ENCODE measurements at places on chromosomes 3 and 15. TPM values are rescaled to one million over a fixed set of nuclear protein-coding genes. Genes with fewer than 3 reads are reported as not detected.
A peak's percentile ranks its signal among the peaks of the same experiment; 100 is the strongest.

TRH gene
- polyA plus RNA-seq: not detected

SAMMSON gene
- polyA plus RNA-seq: not detected

DNA sequence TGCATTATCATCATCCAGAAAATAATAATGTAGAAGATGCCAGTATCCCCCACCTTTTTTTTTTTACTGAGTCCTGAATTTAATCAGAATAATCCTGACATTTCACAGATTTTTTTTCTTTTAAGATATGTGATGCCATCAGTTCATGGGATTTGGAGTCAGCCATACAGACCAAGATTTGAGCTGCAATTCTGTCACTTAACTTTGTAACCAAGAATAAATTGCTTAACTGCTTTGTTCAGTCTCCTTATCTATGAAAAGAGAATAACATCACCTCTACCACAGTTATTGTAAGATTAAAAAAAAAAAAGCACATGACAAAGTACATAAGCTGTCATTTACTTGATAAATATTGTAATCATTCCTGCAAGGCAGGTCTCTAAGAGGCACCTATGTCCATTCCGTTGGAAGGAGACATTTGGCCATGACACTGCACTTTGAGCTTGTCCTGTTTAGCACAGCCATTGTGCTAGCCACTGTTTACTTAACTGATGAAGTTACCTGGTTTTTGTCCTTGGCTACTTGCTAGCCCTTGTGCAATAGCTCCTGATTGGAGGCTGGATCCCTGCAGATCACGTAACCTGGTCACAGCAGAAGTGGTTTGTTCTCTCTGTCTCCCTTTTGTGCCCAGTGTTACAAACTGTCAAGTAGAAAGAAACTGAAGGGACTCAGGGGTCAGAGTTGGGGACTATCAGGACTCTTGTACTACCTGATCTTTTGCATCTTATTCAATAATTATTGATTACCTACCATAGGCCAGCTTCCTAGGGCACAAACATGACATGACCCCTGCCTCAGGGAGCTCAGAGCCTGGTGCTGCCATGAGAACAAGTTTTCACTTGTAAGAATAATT is 306.0 kb downstream of the WDR72 start:
- no peak overlapping the region for H3K27ac ChIP-seq
- no peaks in the 10 kb centered on the region for H3K27me3 ChIP-seq
- DNase-seq: no peak

GRCh38 chr3:123871946-123872345 is 12.2 kb downstream of the MYLK start:
- no peaks in the 10 kb centered on the region for H3K27me3 ChIP-seq
- H3K27ac ChIP-seq: no peak overlapping the region
- no peak overlapping the region for H3K4me3 ChIP-seq
- H3K36me3 ChIP-seq: no peaks in the 10 kb centered on the region
- DNase-seq: no peak

COL6A5 gene
- polyA plus RNA-seq: not detected

SHC4 gene
- polyA plus RNA-seq: not detected

HDAC11 gene
- polyA plus RNA-seq: 4.5 TPM

STXBP5L gene
- not detected for polyA plus RNA-seq

- DNase-seq: no peak
- no peaks in the 10 kb centered on the region for H3K27me3 ChIP-seq
- H3K36me3 ChIP-seq: no peaks in the 10 kb centered on the region
Measured at GRCh38 chr3:116301422-116301821, 143.9 kb downstream of the LSAMP start.

GRCh38 chr15:73685981-73686380 is 1.8 kb downstream of the CD276 start:
- peaks cover 7% of the 10 kb centered on the region for H3K4me1 ChIP-seq
- H3K36me3 ChIP-seq: no peaks in the 10 kb centered on the region
- no peak overlapping the region for H3K4me3 ChIP-seq
- no peaks in the 10 kb centered on the region for H3K27me3 ChIP-seq
- no peak for DNase-seq

- no peak overlapping the region for H3K4me3 ChIP-seq
- H3K27ac ChIP-seq: no peak overlapping the region
- H3K4me1 ChIP-seq: no peaks in the 10 kb centered on the region
- no peak for DNase-seq
Measured at GRCh38 chr3:124576565-124577493, 153.4 kb upstream of the UMPS start.

FAM43A gene
- 1.3 TPM for polyA plus RNA-seq

DNA sequence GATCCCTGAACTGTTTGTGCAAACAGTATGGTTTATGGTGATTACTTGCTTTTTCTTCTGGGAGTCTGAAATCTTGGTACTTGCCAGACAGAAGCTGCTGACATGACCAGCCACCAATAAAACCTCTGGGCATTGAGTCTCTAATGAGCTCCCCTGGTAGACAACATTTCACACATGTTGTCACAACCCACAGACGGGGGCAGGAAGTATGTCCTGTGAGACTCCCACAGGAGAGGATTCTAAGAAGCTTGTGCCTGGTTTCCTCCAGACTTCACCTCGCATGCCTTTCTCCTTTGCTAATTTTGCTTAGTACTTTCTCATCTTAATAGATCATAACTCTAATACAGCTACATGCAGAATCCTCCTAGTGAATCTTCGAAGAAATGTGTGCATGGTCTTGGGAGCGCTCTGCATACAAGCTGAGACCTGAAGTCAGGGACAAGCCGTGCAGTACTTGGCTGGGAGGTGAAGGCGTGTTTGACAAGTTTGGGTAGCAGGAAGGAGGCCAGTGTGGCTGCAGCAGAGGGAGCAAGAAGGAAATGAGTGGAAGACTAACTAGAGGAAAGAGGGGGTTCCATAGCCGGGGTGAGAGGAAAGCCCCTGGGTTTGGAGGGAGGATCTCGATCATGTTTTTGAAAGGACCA is 49.0 kb downstream of the B3GNT5 start:
- no peak overlapping the region for H3K4me3 ChIP-seq
- no peaks in the 10 kb centered on the region for H3K27me3 ChIP-seq
- no peaks in the 10 kb centered on the region for H3K4me1 ChIP-seq
- no peak for DNase-seq

RHCG gene
- polyA plus RNA-seq: not detected

DNA sequence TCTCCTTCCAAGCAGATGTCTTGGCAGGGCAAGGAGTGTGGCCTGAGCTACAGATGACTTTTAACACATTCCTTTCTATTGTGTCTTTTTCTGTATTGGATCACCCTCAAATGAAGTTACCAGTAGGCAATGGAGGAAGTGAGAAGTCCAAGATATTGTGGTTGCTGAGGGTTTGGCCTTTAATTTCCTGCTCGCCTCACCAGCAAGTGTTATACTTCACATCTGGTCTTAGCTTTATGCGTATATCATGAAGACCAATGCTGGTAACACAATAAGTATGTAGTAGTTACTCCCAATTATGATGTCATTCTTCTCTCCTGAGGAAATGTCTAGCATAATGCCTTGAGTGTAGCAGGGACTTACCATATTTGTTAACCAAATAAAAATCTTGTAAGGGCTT is 179.9 kb downstream of the ZIC1 start:
- H3K27me3 ChIP-seq: no peaks in the 10 kb centered on the region
- no peaks in the 10 kb centered on the region for H3K36me3 ChIP-seq
- no peaks in the 10 kb centered on the region for H3K4me1 ChIP-seq
- H3K27ac ChIP-seq: no peak overlapping the region

LRRC2 gene
- polyA plus RNA-seq: not detected

DNA sequence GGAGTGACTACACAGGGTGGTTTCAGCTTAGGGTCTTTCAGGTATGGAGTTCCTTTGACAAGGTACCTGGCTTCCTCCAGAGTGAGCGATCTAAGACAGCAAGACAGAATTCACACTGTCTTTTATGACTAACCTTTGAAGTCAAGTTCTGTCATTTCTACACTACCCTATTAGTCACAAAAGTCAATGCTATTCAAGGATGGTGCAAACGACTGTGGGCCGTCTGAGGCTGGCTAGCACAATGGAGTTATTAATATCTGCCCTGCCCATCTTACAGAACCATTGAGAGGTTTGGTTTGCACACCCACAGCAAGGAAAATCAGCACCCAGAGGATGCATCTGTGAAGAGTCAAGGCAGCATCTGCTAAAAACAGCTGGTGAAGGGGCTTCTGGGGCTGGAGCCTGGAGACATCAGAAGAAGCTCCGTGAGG is 62.9 kb upstream of the XCR1 start:
- H3K36me3 ChIP-seq: no peaks in the 10 kb centered on the region
- DNase-seq: no peak
- H3K4me3 ChIP-seq: no peak overlapping the region
- H3K27ac ChIP-seq: no peak overlapping the region

GRCh38 chr3:72322264-72322976 is 525.8 kb downstream of the SHQ1 start:
- DNase-seq: no peak
- H3K27ac ChIP-seq: no peak overlapping the region
- no peaks in the 10 kb centered on the region for H3K4me1 ChIP-seq

SNTN gene
- polyA plus RNA-seq: not detected

GRCh38 chr3:32117320-32117719 is 10.9 kb downstream of the GPD1L start:
- DNase-seq: no peak

SNRK gene
- polyA plus RNA-seq: 66.2 TPM

ACSBG1 gene
- polyA plus RNA-seq: not detected

- no peak for DNase-seq
- H3K27me3 ChIP-seq: no peaks in the 10 kb centered on the region
- no peak overlapping the region for H3K27ac ChIP-seq
- H3K4me1 ChIP-seq: no peaks in the 10 kb centered on the region
Measured at GRCh38 chr3:24765399-24765798, 270.7 kb upstream of the THRB start.

TF gene
- polyA plus RNA-seq: not detected

ULK3 gene
- polyA plus RNA-seq: 32.8 TPM

DNA sequence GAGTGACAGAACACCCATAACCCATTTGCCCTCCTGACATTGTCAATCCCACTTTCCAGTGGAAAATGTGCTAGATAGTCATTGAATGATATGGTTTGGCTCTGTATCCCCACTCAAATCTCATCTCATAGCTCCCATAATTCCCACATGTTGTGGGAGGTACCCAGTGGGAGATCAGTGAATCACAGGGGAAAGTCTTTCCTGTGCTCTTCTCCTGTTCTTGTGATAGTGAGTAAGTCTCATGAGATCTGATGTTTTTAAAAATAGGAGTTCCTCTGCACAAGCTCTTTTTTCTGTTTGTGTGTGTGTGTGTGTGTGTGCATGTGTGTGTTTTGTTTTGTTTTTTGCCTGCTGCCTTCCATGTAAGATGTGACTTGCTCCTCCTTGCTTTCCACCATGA is 191.7 kb downstream of the ARRDC4 start:
- H3K4me3 ChIP-seq: no peak overlapping the region
- no peaks in the 10 kb centered on the region for H3K4me1 ChIP-seq
- DNase-seq: no peak
- H3K27me3 ChIP-seq: no peaks in the 10 kb centered on the region
- H3K27ac ChIP-seq: no peak overlapping the region

DNA sequence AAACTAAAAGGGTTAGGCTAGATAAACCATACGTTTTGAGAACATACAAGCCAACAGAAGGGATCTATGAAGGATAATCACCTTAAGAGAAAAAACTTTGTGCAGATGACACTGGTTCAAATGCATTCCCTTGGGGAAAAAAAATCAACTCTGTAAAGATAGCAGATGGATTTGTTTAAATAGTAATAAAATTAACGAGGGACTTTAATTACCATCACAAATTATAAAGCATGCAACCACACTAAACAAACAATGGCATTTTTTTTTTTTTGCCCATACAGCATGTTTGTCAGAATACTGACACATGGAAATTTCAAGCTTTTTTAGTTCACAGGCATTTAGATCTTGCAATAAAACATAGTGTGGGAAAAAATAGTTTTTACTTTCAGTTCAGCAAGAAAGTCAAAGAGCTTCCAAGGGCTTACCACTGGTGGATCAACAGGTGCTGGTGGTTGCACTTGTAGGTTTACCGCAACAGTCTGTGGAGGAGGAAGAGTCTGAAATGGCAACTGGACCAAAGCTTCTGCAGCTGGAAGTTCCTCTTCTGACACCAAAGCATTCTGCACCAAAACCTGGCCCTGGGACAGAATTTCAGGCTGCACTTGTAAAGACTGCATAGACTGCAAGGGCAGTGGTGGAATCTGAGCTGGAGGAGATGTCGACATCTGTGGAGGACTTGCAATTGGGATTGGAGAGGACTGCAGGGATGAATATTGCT is 53.1 kb downstream of the PHC3 start:
- H3K4me3 ChIP-seq: no peak overlapping the region
- H3K27ac ChIP-seq: peak overlapping the region; percentile 39
- H3K4me1 ChIP-seq: no peaks in the 10 kb centered on the region
- H3K36me3 ChIP-seq: no peaks in the 10 kb centered on the region
- no peaks in the 10 kb centered on the region for H3K27me3 ChIP-seq
- DNase-seq: peak; percentile 31

DNA sequence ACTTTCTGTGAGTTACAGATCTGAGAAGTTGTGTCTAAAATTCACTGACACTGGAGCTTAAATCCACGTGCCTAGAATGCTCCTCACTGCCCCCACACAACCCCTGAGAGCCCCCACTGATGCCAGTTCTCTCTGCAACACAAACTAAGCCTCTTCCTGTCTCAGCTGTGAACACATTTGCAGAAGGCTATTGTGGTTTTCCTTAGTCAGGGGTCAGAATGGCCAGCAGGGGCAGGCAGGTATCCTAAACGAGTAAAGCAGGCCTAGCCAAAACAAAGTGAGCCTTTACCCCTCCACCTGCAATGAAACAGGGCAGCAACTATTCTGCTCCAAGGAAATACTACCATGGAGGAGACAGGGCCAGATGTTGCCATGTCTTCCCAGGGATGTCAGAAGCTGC is 78.6 kb downstream of the FHIT start:
- DNase-seq: no peak
- no peak overlapping the region for H3K4me3 ChIP-seq
- H3K27ac ChIP-seq: no peak overlapping the region
- no peaks in the 10 kb centered on the region for H3K4me1 ChIP-seq

- no peak for DNase-seq
- H3K27ac ChIP-seq: no peak overlapping the region
- no peaks in the 10 kb centered on the region for H3K36me3 ChIP-seq
- H3K4me3 ChIP-seq: no peak overlapping the region
Measured at GRCh38 chr15:101431301-101431700, 58.2 kb downstream of the PCSK6 start.

- no peak overlapping the region for H3K4me3 ChIP-seq
- H3K27ac ChIP-seq: no peak overlapping the region
Measured at GRCh38 chr15:90691982-90692773, 25.0 kb upstream of the BLM start.

Measured in naive thymus-derived CD4-positive, alpha-beta T cell (primary cell).